HL-60 (cell line): ENCODE measurements at places on chromosomes 12 and 14.

DNA sequence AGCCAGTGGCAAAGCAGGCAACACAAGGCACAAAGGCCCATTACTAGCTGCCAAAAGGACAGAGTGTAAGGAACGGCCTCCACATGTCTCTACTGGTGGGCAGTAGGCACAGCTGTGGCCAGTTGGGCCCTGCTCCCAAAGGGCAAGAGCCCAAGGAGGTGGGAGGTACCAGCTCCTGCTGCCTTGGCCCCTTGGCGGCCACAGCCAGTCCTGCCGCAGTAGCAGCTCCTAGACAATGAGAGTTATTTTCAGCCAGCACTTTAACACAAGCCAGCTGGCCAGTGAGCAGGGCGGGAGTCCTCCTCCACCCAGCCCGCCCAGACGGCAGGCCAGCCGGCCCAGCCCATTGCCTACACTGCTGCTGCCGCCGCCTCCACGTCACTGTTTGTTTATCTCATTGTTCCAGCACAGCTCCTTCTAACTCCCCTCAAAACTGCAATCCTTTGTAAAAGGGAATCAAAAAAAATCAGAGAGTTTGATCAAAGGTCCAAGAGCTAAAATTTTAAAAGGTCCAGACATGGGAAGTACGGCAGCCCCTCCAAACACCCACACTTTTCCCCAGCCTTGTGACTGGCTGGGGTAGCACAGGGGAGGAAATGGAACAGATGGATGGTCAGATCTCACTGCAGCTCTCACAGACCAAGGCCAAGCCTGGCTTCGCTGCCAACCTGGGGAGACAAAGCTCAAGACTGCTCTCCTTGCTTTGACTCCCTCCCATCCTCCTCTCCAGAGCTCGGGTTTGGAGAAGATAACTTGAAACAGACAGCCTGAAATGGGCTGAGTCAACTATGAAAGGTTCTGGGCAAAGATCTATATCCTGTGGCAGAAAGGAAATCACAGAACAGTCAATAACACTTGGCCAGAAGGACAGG is 33.5 kb downstream of the FMNL3 start:
- DNase-seq, result no peak

- peak; percentile 59 for DNase-seq
These were observed 45.5 kb upstream of the FAR2 start for GRCh38 chr12:29103539-29103974.

- DNase-seq, result no peak
These were observed 218.7 kb downstream of the DIO2 start for GRCh38 chr14:79992407-79993198.

GRCh38 chr12:46406352-46407027 is 33.9 kb upstream of the SLC38A2 start:
- DNase-seq, result no peak

GRCh38 chr14:52313903-52314594 is at the start of gene PTGER2:
PTGER2 (plus strand) TSS chr14:52314312; CDS start chr14:52314549, 237 bp downstream.
- DNase-seq, result peak; percentile 87

GRCh38 chr12:77795699-77796098 is 35.0 kb upstream of the NAV3 start:
- no peak for DNase-seq

- DNase-seq, result no peak
These were observed 21.0 kb downstream of the ANKLE2 start for GRCh38 chr12:132740652-132741051.

DNA sequence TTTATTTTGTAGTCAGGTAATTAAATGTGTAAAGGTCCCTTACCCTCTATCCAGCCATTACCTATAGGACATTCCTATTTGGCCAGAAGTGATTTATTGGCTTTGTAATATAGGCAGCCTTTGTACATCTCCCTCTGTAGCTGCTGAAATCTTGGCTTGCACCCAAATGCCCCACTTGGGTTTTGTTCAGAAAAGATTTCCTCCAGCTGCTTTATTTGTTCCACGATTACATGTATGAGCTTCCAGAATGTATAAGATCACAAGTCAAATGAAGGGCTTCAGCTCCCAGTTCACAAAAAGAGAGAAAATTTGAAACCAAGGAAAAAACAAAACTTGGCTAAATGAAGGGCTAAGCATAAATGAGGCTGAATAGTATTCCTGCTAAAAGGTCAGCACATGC is 103.4 kb downstream of the EFCAB11 start:
- DNase-seq, result no peak

DNA sequence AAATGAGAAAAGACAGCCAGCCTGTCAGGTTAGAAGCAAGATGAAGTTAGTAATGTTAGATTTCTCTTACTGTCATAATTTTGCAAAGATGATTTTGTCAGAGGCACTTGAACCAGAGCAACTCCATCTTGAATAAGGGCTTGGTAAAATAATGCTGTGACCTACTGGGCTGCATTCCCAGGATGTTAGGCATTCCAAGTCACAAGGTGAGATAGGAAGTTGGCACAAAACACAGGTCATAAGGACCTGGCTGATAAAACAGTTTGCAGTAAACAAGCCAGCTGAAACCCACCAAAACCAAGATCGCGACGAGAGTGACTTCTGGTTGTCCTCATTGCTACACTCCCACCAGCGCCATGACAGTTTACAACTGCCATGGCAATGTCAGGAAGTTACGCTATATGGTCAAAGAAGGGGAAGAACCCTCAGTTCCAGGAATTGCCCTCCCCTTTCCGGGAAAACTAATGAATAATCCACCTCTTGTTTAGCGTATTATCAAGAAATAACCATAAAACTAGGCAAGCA is 1313.5 kb upstream of the TMEM132C start:
- no peak for DNase-seq

DNA sequence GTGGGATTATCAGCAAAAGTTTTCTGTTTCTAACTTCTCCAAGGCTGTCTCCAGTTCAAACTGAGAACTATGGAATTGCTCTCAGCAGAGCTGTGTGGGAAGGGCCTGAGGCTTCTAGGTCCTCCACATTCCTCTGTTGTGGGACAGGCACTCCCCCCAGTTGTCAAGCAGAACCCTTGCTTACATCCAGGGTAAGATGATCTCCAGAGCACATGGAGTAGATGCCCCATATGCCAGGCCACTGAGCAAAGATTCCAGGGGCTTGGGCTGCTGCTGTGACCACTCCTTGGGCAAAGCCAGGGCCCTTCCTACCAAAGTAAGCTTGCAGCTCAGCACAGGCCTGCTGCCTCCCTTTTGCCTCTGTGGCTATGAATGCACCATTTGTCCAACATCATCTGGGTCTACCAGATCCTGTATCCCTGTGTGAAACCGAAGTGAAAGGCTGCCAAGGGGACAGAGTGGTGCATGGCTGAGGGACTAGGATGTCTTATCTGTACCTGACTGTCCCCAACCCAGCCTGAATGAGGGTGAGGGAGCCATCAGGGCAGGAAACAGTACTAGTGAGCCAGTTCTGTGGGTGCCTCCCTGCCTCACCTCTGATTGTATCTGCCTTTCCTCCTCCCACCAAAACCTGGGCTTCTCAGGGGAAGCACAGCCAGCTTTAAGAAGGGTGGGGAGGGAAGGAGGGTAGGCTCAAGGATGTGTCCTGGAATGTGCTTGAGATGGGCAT is 13.1 kb upstream of the ESPL1 start:
- DNase-seq, result no peak

- DNase-seq, result peak; percentile 6
These were observed 161.8 kb upstream of the IGF1 start for GRCh38 chr12:102642199-102642598.

DNA sequence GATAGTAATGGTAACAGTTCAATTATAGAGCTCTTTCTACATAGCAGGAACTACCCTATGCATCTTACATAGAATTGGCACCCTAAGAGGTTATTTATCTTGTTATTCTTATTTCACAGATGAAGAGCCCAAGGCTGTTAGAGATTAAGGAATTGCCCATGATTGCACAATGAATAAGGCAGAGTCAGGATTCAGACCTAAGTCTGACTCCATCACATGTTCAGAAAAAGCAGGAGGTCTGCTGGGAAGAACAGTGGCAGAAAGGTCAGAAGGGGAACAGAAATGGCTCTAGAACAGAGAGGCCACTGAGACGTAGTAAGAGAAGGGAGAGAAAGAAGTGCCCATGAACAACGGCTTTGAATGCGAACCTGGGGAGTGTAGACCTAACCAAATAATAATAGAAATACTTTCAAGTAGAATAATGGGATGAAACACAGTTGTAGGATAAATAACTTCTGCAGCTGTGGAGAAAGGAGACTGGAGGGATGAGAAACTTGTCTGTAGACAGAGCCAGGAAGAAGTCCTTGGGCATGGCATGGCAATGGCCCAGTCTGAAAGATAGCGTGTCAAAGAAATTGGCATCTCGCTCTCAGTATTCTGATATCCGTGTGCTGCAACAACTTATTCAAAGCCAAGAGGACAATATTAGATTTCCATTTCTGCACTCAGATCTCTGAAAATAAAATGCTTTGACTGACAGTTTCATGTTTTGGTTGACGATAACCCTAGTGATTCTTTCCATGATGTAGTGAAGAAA is 17.6 kb downstream of the MYBPC1 start:
- DNase-seq, result no peak

- no peak for DNase-seq
These were observed 382.1 kb downstream of the TMEM121 start for GRCh38 chr14:105908481-105908911.

DNA sequence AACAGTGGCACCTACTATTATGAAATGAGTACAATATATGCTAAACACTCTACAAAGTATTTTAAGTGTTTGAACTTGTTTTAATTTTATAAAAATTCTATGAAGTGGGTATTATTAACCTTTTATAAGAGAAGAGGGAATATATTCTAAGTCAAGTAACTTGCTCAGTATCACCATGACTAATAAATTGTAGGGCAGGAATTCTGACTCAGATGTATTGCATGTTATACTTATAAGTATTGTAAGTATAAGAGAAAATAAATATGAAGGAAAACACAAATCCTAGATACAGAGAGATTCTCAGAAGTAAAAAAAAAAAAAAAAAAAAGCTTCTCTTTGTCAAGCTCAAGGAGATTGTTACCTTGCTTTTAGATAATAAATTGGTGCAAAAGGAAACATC is 893.2 kb downstream of the SLC16A7 start:
- DNase-seq, result no peak

- DNase-seq, result no peak
These were observed 50.9 kb downstream of the CHGA start for GRCh38 chr14:92973798-92974372.

DNA sequence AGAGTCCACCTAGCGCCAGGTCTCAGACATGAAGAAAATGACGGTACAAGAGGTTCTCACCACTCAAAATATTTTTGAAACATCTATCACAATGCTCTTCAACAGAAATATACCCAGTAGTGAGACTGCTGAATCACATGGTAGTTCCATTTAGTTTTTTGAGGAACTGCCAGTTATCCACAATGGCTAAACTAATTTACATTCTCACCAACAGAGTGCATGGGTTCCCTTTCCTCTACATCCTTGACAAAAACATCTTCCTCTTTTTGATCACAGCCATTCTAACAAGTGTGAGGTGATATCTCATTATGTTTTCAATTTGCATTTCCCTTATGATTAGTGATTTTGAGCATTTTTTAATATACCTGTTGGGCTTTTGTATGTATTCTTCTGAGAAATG is 5.7 kb upstream of the GPR65 start:
- DNase-seq, result peak; percentile 66

DNA sequence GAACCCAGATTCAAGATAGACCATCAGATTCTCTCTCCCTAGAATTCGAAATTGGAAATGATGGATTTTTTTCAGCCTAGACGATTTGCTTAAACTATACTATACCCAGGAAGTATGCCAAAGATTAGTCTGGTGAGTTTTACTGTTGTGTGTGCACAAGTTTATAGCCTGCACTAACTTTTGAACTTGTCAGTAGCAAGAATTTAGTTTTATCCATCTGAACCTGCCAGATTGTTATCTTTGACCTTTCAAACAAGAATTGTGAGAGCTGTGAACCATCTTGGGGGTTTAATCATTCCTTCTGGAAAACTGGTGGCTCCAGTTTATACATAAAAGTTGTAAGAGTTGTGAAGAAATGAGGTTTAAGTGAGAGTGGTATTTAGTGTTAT is 243.5 kb upstream of the DAAM1 start:
- DNase-seq, result no peak

DNA sequence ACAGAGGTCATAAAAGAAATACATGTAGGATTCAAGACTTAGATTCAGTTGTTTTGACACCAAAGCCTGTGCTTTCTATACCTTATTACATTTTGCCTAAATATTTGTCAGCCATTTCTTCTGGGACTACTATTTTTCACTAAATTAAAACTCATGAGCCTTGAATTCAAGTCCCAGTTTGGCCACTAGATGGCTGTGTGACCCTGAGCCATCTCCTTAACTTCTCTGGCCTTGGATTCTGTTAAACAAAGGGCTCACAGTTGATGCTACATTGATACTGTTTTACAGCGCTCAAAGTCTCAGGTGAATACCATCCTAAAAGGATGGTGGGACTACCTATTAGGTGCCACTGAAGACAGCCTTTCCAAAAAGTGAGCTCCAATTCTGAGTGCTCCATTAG is 39.6 kb upstream of the CCDC198 start:
- peak; percentile 2 for DNase-seq

- no peak for DNase-seq
These were observed 65.6 kb downstream of the SERPINA3 start for GRCh38 chr14:94677747-94678146.

GRCh38 chr14:103560691-103561090 is 1.8 kb downstream of the BAG5 start:
- no peak for DNase-seq

DNA sequence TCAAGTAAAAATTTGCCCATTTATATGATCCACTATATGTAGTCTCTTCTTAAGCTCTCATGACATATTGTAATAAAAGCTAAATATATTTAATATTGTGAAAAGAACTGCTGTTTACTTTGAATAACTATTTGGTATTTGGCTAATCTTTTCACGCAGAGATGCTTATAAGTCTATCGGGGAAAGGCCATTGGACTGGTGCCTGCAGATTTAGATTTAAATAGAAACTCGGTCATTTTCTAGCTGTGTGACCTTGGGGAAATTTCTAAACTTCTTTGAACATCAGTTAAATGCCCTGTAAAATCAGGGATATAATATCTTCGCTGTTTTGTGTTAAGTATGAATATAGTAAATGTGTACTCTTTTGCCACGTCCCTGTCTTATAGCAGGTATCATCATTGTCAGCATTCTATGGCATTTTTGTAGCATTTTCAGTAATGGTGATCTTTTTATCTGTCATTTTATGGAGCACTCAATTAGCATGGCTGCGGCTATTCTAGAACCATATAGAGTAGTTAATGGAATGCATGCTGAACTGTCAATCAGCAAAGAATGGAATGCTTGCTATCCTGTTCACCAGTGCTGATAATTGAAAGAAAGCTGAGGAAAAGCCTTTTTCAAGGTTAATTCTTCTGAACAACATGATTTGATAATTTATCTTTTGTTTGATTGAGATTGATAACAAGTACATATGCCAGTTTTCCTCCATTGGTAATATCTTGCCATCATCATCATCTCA is 181.2 kb downstream of the TMTC2 start:
- no peak for DNase-seq

DNA sequence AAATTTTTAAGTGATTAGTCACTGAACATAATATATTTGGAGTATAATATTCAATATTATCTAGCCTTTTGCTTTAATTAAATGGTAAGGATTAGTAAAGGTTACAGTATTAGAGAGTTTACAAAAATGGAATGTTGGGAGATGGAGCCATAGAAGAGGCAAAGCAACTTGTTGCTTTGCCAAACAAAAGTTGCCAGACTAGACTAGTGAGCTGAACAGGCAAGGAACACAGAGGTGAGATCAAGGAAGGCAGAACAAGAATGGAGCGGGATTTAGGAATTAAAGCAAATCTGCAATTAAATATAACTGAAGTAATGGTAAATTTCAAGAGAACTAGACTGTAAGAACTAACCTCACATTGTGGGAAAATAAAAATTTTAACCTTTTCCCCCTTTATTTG is 5.1 kb downstream of the ARF6 start:
- DNase-seq, result no peak

- no peak for DNase-seq
These were observed 7.9 kb downstream of the DACT1 start for GRCh38 chr14:58645641-58646040.
